ENCODE measurements at places on chromosomes 16 and 17.

GRCh38 chr16:9518051-9518450 is 426.6 kb downstream of the HAPSTR1 start:
- no peak for DNase-seq

- DNase-seq = no peak
Measured at GRCh38 chr16:27385398-27385797, 16.6 kb upstream of the IL21R start.

- no peak for DNase-seq
Measured at GRCh38 chr16:1557576-1557975, 24.1 kb downstream of the TMEM204 start.

- no peak for DNase-seq
Measured at GRCh38 chr17:291587-291986, 61.0 kb downstream of the RPH3AL start.

DNA sequence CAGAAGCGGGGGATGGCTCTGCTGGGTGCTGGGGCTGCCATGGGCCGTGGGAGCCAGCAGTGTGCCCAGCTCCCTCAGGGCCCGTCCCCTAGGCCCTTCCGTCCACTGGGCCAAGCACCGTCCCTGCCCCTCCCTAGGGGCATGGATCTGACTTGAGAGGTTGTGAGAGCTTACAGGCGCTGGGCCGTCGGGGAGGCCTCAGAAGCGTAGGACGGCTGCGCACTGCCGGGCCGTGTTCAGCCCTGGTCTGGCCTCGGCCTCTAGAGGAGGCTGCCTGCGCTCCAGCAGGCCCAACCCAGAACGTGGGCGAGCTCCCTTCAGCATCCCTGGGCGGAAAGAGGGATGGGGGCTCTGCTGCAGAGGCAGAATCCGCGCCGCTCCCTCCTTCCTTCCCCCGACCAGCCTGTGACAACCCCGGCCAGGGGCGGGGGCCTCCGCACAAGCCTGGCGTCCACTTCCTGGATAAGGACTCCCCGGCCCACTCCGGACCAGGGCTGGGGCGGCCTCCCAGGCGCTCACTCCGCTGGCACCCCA is 685 bp upstream of the MPG start:
- DNase-seq = peak; percentile 70
